ENCODE measurements at places on chromosomes 1 and 21. TPM values are rescaled to one million over a fixed set of nuclear protein-coding genes. Genes with fewer than 3 reads are reported as not detected.

Gene SIM2
- total RNA-seq: not detected

Gene GBP7
- not detected for total RNA-seq

Gene CELA2A
- total RNA-seq: not detected

Gene GPR61
- not detected for total RNA-seq

Gene TNFSF18
- not detected for total RNA-seq

Gene CD101
- total RNA-seq: 0.73 TPM

Data from melanocyte of skin (primary cell).